Stimulated activated CD8-positive, alpha-beta memory T cell treated with anti-CD3 and anti-CD28 coated beads, Interleukin-15, amount 100 ng/mL, for 4 hours (primary cell): ENCODE measurements at places on chromosomes 11 and 22.

- no peak for DNase-seq
Observed at GRCh38 chr22:24578355-24579257, 14.3 kb downstream of the LRRC75B start.

GRCh38 chr22:24772493-24773220, 1.9 kb downstream of the PIWIL3 start:
- DNase-seq, result no peak

GRCh38 chr11:118841469-118842242, 42.0 kb upstream of the CXCR5 start:
- no peak for DNase-seq

- DNase-seq, result no peak
Observed at GRCh38 chr11:46045811-46046210, 75.4 kb downstream of the PHF21A start.

DNA sequence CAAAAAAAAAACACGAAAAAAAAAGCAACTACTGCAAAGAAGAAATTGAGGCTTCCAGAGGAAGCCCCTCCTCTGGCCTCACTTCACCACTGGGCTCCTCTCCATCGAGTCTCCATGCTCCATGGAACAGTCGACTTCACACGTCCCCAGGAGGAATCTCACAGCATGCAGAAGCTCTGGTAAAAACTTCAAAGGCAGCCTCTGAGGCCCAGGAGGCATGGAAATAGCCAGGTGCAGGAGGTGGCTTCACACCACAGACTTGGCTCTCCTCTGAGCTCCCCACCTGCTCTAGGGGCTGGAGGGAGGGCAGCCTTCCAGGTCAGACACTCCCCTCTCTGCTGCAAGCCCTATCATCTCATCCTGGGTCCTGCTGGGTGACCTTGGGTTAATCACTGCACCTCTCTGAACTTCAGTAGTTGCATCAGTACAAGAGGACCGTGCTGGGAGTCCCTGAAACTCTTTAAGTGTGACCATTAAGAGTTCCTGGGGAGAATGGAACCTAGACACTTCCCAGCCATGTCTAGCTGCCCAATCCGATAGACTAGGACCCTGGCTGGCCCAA, 8.2 kb downstream of the PDE2A start:
- DNase-seq, result no peak

GRCh38 chr11:64877390-64878222, 815 bp downstream of the EHD1 start:
- no peak for DNase-seq

GRCh38 chr11:100855466-100856067, 168.5 kb downstream of the ARHGAP42 start:
- no peak for DNase-seq

DNA sequence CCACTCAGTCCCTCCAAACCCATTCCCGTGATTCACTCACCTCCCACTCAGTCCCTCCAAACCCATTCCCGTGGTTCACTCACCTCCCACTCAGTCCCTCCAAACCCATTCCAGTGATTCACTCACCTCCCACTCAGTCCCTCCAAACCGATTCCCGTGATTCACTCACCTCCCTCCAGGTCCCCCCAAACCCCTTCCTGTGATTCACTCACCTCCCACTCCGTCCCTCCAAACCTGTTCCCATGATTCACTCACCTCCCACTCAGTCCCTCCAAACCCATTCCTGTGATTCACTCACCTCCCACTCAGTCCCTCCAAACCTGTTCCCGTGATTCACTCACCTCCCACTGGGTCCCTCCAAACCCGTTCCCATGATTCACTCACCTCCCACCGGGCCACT, 639.6 kb downstream of the BRD1 start:
- no peak for DNase-seq

DNA sequence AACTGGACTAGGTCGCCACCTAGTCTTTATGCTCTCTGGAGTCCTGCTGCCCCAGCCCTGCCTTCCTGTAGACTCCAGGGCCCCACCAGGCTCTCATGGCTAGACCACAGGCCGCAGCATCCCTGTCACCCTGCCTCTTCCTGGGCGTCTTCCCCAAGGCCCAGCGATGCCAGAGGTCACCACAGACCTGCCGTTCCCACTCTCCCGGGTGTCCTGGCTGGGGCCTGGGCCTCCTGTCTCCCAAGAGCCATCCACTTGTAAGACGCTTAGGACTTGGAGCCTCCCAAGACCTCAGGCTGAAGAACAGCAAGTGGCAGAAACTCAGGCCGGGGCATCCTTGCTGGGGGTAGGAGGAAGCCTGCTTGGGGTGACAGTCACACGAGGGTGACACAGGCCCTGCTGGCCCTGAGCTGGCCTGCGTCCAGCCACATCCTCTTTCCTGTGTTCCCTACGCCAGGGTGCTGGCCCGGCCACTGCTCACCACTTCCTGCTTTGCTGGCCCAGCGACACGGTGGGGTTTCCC, 2.0 kb upstream of the TCIRG1 start:
- DNase-seq, result no peak
